ENCODE measurements at places on chromosomes 16 and 17. TPM values are rescaled to one million over a fixed set of nuclear protein-coding genes. Genes with fewer than 3 reads are reported as not detected.

GRCh38 chr17:47975189-47975822 is 4.4 kb downstream of the CDK5RAP3 start:
- no peak for DNase-seq
- H3K27ac ChIP-seq, result no peak overlapping the region
- H3K4me3 ChIP-seq, result no peak overlapping the region
- H3K36me3 ChIP-seq, result peaks cover 46% of the 10 kb centered on the region
- no peaks in the 10 kb centered on the region for H3K27me3 ChIP-seq
- H3K4me1 ChIP-seq, result peaks cover 27% of the 10 kb centered on the region

GRCh38 chr16:11409398-11409797 is 64.1 kb downstream of the RMI2 start:
- H3K4me3 ChIP-seq, result no peak overlapping the region
- peaks cover 2% of the 10 kb centered on the region for H3K27me3 ChIP-seq
- no peak for DNase-seq
- no peaks in the 10 kb centered on the region for H3K36me3 ChIP-seq
- no peak overlapping the region for H3K27ac ChIP-seq
- H3K4me1 ChIP-seq, result no peaks in the 10 kb centered on the region

- H3K4me1 ChIP-seq, result no peaks in the 10 kb centered on the region
- no peak for DNase-seq
- no peaks in the 10 kb centered on the region for H3K27me3 ChIP-seq
- no peaks in the 10 kb centered on the region for H3K36me3 ChIP-seq
Measured at GRCh38 chr17:10051112-10051511, 146.0 kb upstream of the RCVRN start.

GRCh38 chr16:69880640-69881133 is 70.4 kb upstream of the CLEC18A start:
- H3K27me3 ChIP-seq, result no peaks in the 10 kb centered on the region
- no peak for DNase-seq
- H3K27ac ChIP-seq, result no peak overlapping the region
- peaks cover 17% of the 10 kb centered on the region for H3K36me3 ChIP-seq
- no peaks in the 10 kb centered on the region for H3K4me1 ChIP-seq

Gene HEATR9
- total RNA-seq, result not detected

GRCh38 chr17:65407017-65407416 is 154.4 kb downstream of the AXIN2 start:
- no peak overlapping the region for H3K27ac ChIP-seq
- H3K4me1 ChIP-seq, result no peaks in the 10 kb centered on the region
- H3K27me3 ChIP-seq, result peaks cover 13% of the 10 kb centered on the region
- no peak for DNase-seq
- no peaks in the 10 kb centered on the region for H3K36me3 ChIP-seq
- no peak overlapping the region for H3K4me3 ChIP-seq

DNA sequence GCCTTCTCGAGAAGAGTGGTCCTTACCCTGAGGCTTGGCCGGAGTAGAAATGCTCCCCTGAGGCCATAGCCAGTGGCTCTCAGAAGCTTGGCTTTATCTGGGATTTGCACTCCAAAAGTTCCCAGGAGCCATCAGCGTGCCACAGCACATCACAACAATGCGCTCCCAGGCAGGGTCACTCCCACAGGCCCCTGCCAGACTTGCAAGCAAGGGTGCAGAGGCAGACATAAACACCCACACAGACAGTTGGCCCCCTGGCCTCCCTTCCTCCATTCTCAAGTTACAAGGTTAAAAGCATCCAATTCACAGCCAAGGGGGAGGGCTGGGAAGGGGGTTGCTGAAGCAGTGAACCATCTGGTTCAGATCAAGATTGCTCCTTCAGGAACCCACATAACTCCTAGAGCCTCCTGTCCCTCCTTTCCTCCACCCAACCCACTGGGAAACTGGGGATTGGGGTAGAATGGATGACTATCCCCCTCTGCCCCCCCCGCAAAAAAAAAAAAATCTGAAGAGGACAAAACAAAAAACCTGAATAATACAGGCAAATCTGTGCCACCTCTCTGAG is 1.8 kb downstream of the ST3GAL2 start:
- H3K4me3 ChIP-seq, result peak overlapping the region; percentile 98
- peak overlapping the region; percentile 92 for H3K27ac ChIP-seq
- peaks cover 49% of the 10 kb centered on the region for H3K4me1 ChIP-seq
- DNase-seq, result no peak

- peaks cover 2% of the 10 kb centered on the region for H3K36me3 ChIP-seq
- H3K27me3 ChIP-seq, result peaks cover 15% of the 10 kb centered on the region
- peak overlapping the region; percentile 95 for H3K27ac ChIP-seq
Measured at GRCh38 chr17:19647697-19648474, 665 bp upstream of the ALDH3A2 start.

DNA sequence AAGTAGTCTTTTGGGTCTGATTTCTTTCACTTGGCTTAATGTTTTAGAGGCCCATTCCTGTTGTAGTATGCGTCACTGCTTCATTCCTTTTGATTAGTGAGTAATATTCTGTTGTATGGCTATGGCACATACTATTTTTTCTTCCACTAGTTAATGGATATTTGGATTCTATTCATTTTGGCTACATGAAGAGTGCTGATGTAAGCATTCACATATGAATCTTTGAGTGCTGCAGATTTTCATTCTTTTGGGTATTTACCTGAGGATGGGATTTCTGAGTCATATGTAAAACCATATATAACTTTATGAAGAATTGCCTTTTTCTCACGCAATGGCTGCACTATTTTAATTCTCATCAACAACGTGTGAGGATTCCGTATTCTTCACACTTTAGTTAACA is 113.6 kb downstream of the AHSP start:
- H3K36me3 ChIP-seq, result no peaks in the 10 kb centered on the region
- no peak overlapping the region for H3K27ac ChIP-seq
- H3K4me1 ChIP-seq, result no peaks in the 10 kb centered on the region
- H3K27me3 ChIP-seq, result no peaks in the 10 kb centered on the region
- DNase-seq, result no peak

DNA sequence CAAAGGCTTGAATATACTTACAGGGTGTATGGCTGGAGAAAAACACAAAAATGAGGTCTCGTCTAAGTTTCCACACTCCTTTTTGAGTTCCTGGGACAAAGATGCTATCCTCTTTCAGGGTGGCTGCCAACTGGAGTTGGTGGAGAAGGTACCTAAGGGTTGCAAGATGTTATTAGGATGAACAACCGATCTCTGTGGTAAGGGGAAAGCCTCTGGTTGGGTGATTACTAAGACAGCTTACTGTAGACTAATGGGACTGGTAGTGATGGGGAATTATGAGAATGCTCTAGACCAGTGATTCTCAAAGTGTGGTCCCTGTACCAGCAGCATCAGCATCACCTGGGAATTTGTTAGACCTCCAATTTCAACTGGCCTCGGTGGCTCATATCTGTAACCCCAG is 6.0 kb downstream of the ADAT1 start:
- peaks cover 59% of the 10 kb centered on the region for H3K36me3 ChIP-seq
- no peaks in the 10 kb centered on the region for H3K27me3 ChIP-seq
- peaks cover 40% of the 10 kb centered on the region for H3K4me1 ChIP-seq
- no peak for DNase-seq

Gene STH
- total RNA-seq, result not detected

Gene FBXO47
- not detected for total RNA-seq

GRCh38 chr17:31678431-31678830 is 180.6 kb downstream of the COPRS start:
- H3K27ac ChIP-seq, result no peak overlapping the region
- peaks cover 11% of the 10 kb centered on the region for H3K4me1 ChIP-seq
- H3K36me3 ChIP-seq, result peaks cover 3% of the 10 kb centered on the region
- no peak for DNase-seq
- H3K27me3 ChIP-seq, result peaks cover 29% of the 10 kb centered on the region
- H3K4me3 ChIP-seq, result no peak overlapping the region

Gene MEOX1
- total RNA-seq, result not detected

DNA sequence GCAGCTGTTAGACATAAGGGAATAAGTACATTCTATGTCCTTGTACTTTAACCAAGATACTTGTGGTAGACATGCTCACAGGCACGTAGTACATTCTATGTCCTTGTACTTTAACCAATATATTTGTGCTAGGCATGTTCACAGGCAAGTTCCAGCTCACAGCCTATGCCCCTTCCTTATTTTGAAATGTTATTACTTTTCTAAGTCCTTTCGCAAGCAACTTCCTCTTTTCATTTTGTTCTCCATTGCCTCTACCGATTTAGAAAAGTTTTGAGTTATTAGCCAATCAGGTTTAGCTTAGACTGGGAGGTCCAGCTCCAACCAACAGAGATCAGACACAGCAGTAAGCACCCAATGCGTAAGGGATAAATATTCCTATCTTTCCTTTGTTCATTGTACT is 60.1 kb upstream of the NUDT7 start:
- H3K27ac ChIP-seq, result no peak overlapping the region
- H3K4me1 ChIP-seq, result peaks cover under 1% of the 10 kb centered on the region
- H3K27me3 ChIP-seq, result no peaks in the 10 kb centered on the region
- no peaks in the 10 kb centered on the region for H3K36me3 ChIP-seq
- DNase-seq, result no peak
- no peak overlapping the region for H3K4me3 ChIP-seq

Gene CLDN9
- total RNA-seq, result not detected

GRCh38 chr16:78127130-78127529 is 27.7 kb downstream of the WWOX start:
- DNase-seq, result no peak
- peaks cover 2% of the 10 kb centered on the region for H3K36me3 ChIP-seq
- peaks cover 5% of the 10 kb centered on the region for H3K4me1 ChIP-seq
- no peak overlapping the region for H3K4me3 ChIP-seq

GRCh38 chr17:13099089-13099735 is 81.4 kb upstream of the ELAC2 start:
- H3K4me3 ChIP-seq, result no peak overlapping the region
- DNase-seq, result no peak
- H3K27me3 ChIP-seq, result no peaks in the 10 kb centered on the region
- H3K27ac ChIP-seq, result no peak overlapping the region
- H3K36me3 ChIP-seq, result no peaks in the 10 kb centered on the region

DNA sequence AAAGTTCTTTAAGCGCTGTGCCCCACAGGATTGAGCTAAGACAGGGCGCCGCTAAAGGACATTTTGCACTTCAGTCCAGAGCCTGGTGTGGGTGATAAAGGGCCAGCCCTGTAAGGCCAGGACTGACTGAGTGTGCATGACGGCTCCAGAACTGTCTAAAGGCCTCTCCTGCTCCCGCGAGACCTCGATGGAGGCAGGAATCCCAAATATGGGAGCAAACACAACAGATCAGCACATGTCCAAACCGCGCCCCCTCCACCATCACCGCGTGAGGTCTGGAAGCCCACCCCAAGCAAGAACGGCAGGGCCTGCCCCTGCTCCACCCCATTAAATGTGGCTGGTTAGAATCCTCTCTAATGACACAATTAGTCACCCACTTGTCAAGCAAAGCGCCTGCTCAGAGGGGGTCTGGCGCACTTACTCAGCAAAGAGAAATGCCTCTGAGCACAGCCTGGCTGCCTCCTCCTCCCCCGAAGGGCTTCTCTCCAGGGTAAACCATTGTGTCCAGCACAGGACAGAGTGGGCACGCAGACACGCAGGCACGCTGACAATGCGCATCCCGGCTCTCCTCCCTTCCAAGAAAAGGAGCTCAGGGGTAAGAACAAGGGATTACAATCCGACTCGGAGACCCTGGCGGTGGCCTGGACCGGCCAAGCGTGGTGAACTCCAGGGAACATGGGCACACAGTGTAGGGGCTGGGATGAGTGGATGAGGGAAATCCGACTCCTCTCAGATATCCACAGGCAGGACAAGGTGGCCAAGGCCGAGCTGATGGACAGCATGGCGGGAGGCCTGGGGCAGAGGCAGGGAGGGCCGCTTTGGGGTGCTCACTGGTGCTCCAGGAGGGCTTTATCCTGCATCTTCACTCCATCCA is 1.5 kb downstream of the MXRA7 start:
- peaks cover 6% of the 10 kb centered on the region for H3K27me3 ChIP-seq
- H3K4me1 ChIP-seq, result peaks cover 12% of the 10 kb centered on the region
- H3K36me3 ChIP-seq, result peaks cover 12% of the 10 kb centered on the region

Gene OR1F1
- total RNA-seq, result not detected

- H3K4me3 ChIP-seq, result no peak overlapping the region
- no peak for DNase-seq
- no peak overlapping the region for H3K27ac ChIP-seq
Measured at GRCh38 chr16:57192146-57192545, 6.0 kb downstream of the RSPRY1 start.

DNA sequence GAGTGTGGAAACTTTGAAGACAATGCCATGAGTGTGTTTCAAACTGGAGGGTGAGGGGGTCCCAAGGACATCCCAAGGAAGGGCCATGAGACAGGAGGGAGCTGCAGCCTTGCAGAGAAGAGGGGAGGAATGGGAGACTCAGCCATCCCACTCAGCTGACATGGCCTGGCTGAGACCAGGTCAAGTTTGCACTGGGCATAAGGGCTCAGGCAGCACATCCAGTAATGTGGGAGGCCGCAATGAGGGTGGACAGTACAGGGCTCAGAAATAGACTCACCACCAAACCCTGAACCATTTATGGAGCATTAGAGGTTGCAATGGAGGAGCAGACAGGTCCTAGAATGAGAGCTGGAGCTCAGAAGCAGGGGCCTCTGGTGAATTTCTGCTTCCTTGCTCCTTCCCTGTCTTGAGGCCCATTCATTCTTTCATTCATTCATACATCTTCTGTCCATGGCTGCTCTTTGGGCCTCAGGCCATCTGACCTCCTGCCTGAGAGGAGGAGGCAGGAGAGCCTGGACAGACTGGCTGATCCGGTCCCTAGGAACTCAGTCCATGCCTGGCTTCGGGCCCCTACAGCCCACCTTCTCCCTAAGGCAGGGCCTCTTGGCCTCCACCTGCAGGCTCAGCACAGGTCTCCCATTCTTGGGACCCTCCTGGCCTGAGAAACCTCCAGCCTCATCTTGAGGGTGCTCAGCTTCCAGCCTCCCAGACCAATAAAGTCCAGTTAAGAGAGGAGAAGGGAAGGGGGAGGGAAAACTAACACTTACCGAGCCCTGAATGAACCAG is 70.5 kb upstream of the CDH5 start:
- no peak overlapping the region for H3K27ac ChIP-seq
- H3K36me3 ChIP-seq, result no peaks in the 10 kb centered on the region
- no peak for DNase-seq
- H3K27me3 ChIP-seq, result peaks cover 4% of the 10 kb centered on the region
- H3K4me3 ChIP-seq, result no peak overlapping the region

DNA sequence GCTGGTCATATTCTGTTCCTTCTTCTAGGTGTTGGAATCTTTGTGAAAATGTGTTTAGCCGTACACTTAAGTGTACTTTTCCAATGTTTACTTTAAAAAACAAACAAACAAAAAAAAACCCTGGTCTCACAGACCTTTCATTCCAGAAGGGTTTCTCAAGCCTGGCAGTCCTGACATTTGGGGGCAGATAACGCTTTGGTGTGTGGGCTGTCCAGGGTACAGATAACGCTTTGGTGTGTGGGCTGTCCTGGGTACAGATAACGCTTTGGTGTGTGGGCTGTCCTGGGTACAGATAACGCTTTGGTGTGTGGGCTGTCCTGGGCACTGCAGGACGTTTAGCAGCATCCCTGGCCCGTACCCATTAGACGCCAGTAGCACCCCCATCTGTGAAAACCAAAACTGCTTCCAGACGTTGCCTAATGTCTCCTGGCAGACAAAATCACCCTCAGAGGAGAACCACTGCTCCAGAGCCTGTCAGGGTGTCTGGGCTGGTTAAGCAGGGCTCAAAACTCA is 15.2 kb upstream of the FLCN start:
- H3K27ac ChIP-seq, result no peak overlapping the region
- H3K27me3 ChIP-seq, result no peaks in the 10 kb centered on the region
- no peaks in the 10 kb centered on the region for H3K4me1 ChIP-seq
- DNase-seq, result no peak
- peaks cover 39% of the 10 kb centered on the region for H3K36me3 ChIP-seq

GRCh38 chr17:79622776-79623175 is 11.9 kb upstream of the RBFOX3 start:
- H3K27me3 ChIP-seq, result no peaks in the 10 kb centered on the region
- no peaks in the 10 kb centered on the region for H3K36me3 ChIP-seq
- no peak overlapping the region for H3K27ac ChIP-seq
- no peak overlapping the region for H3K4me3 ChIP-seq

Gene MYH8
- not detected for total RNA-seq

- peaks cover 5% of the 10 kb centered on the region for H3K36me3 ChIP-seq
- no peak overlapping the region for H3K27ac ChIP-seq
Measured at GRCh38 chr16:18936727-18937340, 10.6 kb upstream of the SMG1 start.

Data from activated T-helper 1 cell treated with anti-CD3 and anti-CD28 coated beads, Interleukin-12 subunit alpha, Interleukin-12 subunit beta, Interleukin-2, Interleukin-4 antibody, amounts not matched to agents 30 ng/mL and 10 ng/mL and 1 ng/mL, durations not matched to agents 14 hours and 24 hours and 36 hours (primary cell).